ENCODE measurements at places on chromosomes 12 and 14.
A peak's percentile ranks its signal among the peaks of the same experiment; 100 is the strongest.

GRCh38 chr12:40378691-40379090, 153.9 kb downstream of the LRRK2 start:
- no peak for DNase-seq

DNA sequence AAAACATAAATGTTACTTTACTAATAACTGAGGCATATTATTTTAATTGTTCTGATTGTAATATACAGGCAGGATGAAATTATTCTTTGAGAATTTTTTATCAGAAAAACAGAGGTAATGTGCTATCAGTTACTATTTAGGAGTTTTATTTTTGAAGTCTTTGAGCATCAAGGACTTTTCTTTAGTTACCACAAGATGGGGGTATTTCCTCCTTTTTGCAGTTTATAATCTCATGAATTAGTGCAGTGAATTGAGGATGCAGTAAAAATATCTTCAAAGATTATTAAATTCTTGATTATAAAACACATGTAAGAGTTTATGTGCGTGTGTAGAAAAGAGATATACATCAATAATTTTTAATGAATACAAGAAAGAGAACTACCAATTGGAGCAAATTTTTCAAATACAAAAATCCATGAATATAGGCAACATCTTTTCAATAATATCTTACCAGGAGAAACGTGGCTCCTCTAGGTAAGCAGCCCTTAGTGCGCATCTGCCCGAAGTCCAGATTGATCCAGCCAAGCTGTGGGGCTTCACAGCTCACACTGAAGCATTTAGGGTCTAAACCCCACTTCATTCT, 71.6 kb downstream of the ERGIC2 start:
- DNase-seq, result peak; percentile 58

DNA sequence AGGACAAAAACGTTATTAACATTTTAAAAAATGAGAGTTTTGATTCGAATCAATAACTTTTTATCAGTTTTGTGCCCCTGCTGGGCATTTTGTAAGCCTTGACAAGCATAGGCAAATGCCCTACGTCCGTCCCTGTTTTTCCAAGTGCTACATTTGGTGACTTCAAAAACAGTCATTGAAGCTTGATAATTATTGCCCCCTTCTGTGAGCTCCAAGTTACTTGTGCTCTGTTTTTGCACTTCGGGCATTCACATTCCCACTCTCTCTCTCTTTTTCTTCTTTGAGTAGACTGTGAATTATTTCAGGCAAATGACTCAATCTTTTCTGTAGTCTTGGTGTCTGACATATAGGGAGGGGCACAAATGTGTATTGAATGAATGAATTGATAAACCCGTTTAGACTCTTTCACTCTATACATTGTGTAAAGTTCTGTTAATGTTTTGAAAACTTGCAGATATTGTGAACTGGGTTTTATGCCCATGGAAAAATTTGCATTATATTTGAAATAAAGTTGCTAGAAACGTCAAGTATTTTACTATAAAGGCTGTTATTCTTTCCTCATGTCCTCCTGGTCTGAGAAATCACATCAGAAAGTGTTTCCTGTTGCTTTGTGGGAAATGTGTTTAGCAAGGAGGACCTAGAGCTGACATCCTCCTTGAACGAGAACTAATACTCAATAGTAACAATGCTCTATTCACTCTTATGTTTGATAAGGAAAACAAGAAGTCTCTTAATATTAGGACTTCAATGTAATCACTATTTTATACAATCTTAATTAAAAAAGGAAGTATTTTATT, 1.4 kb downstream of the APAF1 start:
- DNase-seq, result no peak

DNA sequence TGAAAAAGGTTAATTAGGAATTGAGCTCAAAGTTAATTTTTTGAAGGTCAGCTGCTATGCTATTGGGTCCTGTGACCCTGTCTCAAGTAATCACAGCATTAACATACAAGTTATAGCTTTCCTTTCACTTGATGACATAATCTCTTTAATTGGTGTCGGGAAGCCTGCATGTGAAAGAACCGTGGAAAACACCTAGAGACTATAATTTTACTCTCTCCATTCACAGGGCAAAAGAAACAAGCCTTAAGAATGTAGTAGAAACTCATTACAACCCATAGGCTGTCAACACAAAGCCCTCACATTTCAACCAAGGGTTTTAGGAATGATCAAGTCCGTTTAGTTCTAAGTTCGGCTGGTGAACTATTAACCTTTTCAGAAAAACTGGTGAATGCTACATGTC, 104.4 kb downstream of the PPM1A start:
- no peak for DNase-seq

DNA sequence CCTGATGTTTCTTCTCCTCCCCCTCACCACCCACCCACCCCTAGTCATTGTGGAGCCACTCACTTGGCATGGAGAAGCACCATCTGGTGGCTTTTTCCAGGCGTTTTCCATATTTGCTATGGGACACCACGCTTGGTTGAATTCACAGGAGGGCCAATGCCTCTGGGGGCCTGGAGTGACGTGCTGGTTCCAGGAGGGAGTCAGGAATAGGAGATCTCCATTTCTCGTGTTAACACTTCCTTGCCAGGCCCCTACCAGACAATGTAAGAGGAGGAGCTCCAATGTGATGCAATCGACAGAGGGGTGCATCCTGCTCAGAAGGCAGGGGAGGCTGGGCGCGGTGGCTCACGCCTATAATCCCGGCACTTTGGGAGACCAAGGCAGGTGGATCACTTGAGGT, 21.6 kb upstream of the TESC start:
- no peak for DNase-seq

Data from hematopoietic multipotent progenitor cell (in vitro differentiated cells).